ENCODE measurements at places on chromosomes 5 and 9.

DNA sequence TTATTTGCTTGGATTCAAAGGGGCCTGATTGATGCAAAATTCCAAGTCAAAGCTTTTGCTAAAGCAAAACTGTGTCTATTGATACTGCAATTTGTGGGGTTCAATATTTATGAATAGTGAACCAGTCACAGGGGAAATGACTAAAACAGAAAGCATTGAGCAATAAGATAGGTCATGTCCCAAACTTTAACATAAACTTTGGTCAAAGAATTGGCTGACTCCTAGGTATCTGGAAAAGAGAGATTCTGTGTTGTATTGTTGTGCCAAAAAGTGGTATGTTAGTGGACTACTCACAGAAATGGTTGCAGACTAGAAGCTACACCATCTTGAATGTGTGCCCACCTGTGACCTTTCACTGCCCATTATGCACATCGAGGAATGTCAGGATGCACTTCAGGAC is 585.5 kb upstream of the RGMB start:
- no peak for DNase-seq

GRCh38 chr9:69392826-69393225 is 67.8 kb downstream of the ENTREP1 start:
- no peak for DNase-seq

DNA sequence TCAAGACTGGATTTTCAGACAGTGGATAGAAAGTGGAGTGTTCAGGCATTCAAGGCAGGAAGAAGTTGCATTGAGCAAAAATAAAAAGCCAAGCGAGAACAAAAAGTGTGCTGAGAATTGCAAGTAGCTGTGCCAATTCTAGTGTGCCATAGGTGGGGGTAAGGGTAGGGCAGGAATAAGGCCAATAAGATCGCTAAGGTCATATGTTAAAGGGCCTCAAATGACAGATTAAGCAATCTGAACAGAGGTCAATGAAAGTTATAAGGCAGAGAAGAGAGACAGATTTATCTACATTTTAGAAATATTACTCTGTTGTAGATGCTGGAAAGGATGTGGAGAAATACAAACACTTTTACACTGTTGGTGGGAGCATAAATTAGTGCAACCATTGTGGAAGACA is 36.4 kb downstream of the NADK2 start:
- DNase-seq = no peak

DNA sequence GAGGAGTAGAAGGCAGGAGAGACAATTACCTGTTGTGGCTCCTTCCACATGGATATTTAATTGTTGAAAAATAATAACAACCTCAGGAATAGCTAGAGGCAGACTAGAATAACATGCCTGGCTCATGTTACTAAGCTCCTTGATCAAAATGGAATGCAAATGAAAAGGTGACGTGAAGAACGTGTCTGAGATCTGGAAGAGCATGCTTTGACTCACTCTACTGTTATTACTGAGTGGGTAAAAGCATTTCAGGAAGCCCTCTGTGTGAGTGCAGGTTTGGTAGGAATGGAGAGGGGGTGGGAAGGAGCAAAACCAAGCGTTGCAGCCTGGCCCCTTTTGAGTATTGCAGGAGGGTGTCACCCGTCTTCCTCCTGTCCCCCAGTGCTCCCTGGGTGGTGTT is 84.8 kb downstream of the EQTN start:
- no peak for DNase-seq

DNA sequence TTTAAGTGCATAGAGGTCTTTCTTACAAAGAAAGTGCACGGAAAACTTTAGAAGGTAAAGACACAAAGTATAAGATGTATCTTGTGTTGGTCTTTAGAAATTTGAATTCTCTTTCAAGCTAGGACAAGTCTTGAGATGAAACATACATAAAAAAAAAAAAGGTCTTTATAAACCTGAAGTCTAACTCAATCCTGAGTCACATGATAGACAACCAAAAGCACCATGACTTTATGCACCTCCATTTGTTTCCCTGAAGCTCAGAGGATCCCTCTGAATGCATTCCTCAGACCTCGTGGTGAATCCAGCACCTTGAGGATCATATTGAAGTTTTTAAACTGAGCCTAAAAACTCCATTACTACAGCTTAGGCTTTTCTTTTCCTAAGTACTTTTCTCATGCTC is 91.8 kb downstream of the RAB3C start:
- DNase-seq = no peak

- DNase-seq = no peak
Measured at GRCh38 chr5:10595672-10596309, 31.9 kb downstream of the ANKRD33B start.
